Dorsolateral prefrontal cortex (tissue), 122 donors: ENCODE measurements at places on chromosomes 11 and 22. TPM values are rescaled to one million over a fixed set of nuclear protein-coding genes. Genes with fewer than 3 reads are reported as not detected.

GRCh38 chr11:7170431-7170830 is 81.3 kb upstream of the SYT9 start:
- DNase-seq, result no peak

GRCh38 chr11:23006730-23007129 is 146.5 kb upstream of the CCDC179 start:
- no peak for DNase-seq

- DNase-seq, result no peak
Measured at GRCh38 chr11:10653261-10653660, 40.3 kb downstream of the IRAG1 start.

OR8D2 gene
- not detected for total RNA-seq

PLA2G3 gene
- total RNA-seq, result not detected

FTH1 gene
- 3,084 TPM for total RNA-seq

DNA sequence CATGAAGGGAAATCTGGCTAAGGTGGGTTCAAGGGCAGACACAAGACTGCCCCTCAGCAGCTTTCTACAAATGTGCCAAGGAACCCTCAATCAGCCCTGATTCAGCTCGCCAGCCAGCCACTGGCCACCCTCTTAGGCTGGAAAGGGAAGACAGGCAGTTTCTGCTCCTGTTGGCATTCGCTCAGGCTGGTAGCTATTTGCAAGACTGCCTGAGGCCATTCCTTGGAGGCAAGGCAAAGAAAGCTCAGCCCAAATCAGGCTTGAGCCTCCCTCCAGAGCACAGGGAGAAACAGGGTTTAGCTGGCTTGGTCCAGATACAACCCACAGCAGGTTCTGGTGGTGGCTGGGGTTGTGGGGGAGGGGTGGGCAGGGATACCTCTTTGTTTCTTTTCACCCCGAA is 19.2 kb downstream of the TP53I11 start:
- DNase-seq, result no peak

TMEM86A gene
- total RNA-seq, result 12.3 TPM

DNA sequence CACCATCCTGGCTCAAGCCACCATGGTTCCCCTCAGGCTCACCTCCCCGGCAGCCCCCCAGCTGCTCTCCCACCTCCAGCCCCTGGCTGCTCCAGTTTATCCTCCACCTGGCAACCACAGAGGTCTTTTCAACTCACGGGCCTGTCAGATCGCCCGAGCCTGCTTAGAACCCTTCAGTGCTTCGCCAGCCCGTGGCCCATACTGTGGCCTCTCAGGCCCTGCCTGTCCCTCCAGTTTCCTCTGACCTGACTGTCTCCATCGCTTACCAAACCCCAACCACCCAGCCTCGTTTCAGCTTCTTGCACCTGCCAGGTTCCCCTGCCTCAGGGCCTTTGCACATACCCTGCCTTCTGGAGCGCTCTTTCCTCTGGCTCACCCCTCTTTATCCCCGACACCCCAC is 6.9 kb downstream of the KCNC1 start:
- no peak for DNase-seq

GRCh38 chr11:19982774-19983495 is 177.3 kb downstream of the DBX1 start:
- no peak for DNase-seq

ARVCF gene
- 24.8 TPM for total RNA-seq

DNA sequence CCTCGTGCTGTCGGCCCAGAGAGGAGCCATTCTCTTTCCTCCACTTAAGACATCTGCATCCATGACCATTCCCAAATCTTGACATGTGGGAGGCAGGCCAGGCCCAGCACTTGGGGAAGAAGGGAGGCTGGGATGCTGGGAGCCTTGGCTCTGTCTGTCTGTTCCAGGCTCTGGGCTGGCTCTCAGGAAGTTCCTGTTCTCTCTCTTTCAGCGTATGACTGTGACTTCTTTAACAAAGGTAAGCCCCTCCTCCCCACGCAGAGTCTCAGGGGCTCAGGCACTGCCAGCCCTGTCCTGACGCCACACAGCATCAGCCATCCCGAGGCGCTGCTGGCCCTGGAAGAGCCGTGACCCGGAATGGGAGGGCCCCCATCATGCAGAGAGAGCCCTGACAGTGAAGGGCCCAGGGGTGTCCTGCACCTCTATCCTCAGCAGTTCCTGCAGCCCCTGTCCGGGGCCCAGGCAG is 52.4 kb downstream of the OTOG start:
- DNase-seq, result no peak

GRCh38 chr11:48538991-48539390 is 50.4 kb downstream of the OR4A47 start:
- DNase-seq, result no peak

DNA sequence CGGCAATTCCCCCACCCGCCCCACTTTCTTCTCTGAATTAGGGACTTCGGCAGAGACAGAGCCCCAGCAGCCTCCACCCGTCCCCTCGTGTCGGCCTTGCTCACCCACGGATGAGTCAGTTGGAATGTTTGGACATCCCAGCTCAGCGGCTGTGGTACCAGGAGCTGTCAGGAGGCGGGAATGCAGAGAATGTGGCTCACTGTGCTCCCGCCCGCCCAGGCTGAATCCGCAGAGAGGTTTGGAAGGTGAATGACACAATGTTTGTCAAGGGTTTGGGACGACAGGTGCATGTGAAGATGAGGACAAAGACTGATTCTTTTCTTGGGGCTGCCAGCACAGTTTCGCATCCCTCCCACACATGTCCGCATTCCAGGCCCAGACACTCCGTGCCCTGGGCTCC is 39.6 kb downstream of the LIF start:
- DNase-seq, result peak; percentile 87

GRCh38 chr11:34928268-34928959 is 12.0 kb downstream of the PDHX start:
- DNase-seq, result no peak

PDGFD gene
- 2.3 TPM for total RNA-seq

PLXNB2 gene
- 68.7 TPM for total RNA-seq

TTC17 gene
- total RNA-seq, result 71.6 TPM

DNA sequence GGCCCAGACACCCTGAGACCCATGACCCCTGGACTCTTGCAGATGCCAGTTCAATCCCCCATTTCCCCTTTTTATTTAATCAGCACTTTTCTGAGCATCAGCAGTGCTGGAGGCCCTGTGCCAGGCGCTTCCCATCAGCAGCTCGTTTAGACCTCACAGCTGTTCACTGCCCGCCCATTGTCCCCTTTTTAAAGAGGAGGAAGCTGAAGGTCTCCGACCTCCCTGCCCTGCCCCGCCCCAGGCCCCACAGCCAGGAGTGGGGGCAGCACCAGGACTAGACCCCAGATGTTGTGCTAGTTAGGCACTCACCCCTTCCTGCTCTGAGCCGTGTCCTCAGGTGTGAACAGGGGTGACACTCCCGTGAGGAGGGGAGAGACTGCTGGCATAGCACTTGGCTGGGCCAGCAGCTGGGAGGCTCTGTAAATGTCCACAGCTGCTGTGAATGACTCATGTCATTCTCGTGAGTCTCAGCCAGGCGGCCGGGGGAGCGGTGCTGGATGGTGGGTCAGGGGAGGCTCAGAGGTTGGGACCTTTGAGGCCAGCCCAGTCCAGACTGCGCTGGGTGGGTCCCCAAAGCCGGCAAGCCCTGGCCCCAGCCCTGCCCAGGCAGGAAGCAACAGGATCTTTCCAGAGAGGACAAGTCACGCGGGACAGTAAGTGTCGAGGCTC is 19.9 kb downstream of the EMID1 start:
- peak; percentile 36 for DNase-seq

GRCh38 chr11:69442807-69443137 is 38.7 kb upstream of the LINC01488 start:
- no peak for DNase-seq

RNH1 gene
- 124 TPM for total RNA-seq

VWA5A gene
- total RNA-seq, result 14.3 TPM

OR4A16 gene
- total RNA-seq, result not detected

DNA sequence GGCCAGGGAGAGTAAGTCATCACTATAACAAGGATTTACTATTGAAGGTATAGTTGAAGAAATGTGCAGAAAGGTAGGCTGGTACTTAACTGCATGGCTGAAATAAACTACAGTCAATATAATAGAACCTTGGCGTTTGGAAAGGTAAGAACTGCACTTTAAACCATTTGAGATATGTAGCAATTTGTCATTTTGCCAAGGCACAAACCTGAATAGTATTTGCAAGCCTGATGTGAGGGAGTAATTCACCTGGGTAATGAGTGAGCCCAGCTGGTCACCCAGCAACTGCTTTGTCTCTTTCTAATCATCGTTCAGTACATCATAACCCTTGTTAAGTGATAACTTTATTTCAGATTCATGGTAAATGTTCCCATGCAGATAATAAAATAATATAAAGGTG is 62.3 kb upstream of the SCUBE2 start:
- DNase-seq, result no peak

DNA sequence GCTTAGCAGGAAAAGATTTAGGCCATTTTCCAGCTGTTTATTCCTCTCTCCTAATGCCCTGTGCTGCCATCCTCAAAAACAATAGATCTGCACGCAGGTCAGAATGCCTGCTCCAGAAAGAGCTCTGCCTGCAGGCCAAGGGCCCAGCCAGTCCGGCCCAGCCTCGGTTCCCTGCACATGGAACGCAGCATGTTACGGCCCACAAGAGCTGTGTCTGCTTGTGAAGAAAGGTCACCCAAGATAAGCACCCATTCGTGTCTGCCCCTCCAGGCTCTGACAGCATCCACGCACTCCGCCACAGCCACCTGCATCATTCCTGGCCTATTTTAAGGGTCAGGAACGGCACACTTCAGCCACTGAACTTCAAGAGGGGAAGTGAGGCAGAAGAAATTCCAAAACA is 152.2 kb downstream of the SPATA19 start:
- no peak for DNase-seq

- no peak for DNase-seq
Measured at GRCh38 chr11:124807660-124808270, 7.6 kb upstream of the MSANTD2 start.

CALCA gene
- not detected for total RNA-seq

DNA sequence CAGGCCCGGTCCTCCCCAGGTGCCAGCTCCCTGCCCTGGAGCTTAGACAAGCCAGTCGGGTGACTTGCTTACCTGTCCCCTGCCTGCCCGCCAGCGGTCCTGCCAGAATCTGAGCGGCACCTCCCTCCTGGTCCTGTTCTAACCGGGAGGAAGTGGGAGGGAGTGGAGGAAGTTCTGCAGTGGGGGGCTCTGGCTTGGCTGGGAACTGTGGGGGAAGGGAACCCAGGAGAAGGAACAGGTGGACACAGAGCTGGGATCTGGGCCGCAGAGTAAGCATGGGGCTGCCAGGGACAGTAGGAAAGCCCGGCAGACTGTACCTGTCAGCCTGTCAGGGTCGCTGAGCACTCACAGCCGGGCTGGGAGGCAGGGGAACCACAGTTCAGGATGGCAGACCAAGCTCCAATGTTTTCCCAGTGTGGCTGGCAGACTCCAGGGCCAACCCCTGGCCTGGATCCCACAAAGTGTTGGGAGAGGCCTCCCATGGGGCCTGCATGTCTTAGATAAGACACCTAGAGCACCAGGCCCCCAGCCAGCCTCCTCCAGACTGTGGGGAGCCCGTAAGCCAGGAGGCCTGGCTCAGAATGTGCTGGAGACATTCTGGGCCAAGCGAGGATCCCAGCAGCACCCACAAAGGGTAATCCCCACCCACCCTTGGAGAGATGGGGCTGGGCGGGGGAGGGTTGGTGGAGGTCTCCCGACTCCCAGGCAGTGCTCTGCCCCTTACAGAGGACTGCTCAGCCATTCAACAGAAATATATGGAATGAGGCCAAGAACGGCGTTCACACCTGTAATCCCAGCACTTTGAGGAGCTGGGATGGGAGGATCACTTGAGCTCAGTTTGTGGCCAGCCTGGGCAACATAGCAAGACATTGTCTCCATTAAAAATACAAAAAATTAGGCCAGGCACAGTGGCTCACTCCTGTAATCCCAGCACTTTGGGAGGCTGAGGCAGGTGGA is 2.3 kb downstream of the CYB5R3 start:
- no peak for DNase-seq

LTO1 gene
- total RNA-seq, result 47.1 TPM

DNA sequence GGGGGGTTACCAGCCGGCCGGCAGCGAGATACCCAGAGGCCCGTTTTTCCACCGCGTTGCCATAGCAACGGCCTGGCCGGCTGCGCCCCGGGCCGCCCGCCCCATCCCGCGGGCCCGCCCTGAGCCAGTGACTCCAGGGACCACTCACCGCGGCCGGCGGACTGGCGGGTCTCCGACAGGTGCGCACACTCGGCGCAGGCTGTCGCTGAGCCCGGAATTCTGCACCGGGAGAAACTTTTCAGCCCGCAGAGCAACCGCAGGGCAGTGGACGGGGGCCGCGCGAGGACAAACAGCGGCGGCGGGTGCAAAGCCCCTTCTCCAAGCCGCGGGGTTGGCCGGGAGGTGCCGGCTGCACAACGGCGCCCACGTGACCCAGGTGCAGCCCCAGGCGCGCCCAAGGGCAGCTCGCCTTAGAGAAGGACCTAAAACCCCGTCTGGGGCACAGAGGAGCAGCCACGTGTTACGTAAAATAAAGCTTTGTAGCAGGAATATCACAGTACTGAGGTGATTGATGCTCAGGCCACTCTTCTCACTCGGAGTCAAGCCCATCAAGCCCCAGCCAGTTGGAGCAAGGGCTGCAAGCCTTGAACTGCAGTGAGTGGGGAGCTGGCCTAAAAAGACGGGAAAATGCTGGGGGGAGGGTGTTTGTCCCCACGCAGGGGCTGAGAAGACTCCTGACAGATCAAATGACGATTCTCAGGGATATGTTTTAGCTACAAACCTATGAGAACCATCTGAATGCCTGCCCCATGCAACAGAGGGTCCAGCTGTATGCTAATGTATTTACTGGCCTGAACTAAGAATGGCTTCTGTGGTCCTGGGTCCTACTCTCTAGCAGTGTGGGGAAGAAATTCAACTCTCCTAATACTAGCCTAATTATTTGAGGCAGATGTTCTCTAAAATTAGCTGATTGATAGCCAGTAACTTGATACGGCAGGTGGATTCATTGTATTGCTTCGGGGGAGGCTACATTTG is at the start of gene STK33:
Gene STK33 (minus strand): TSS at position 294 of the 975 bp plus-strand sequence. CDS start 119,323 bp downstream, outside the sequence.
- no peak for DNase-seq

- no peak for DNase-seq
Measured at GRCh38 chr11:116691771-116692177, 81.0 kb downstream of the BUD13 start.

- no peak for DNase-seq
Measured at GRCh38 chr11:74338963-74339362, 27.5 kb upstream of the P4HA3 start.

DNA sequence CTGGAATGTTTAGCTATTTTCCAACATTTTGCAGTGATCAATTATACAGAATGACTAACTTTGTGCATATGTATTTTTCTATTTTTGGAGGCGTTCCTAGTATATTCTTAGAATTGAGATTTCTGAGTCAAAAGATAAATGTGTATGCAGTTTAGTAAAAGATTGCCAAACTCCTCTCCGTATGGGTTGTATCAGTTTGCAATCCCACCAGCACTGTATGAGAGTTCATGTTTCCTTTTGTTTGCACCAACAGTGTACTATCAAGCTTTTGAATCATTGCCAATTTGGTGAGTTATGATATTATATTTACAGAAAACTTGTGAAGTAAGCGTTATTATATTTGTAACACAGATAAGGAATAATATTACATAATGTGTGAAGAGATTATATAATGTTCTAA is 658.7 kb downstream of the JRKL start:
- DNase-seq, result no peak

OR2AG1 gene
- not detected for total RNA-seq
